Stimulated activated CD8-positive, alpha-beta memory T cell treated with anti-CD3 and anti-CD28 coated beads, Interleukin-4, amount 100 ng/mL, for 48 hours (primary cell): ENCODE measurements at places on chromosomes 4 and X.

DNA sequence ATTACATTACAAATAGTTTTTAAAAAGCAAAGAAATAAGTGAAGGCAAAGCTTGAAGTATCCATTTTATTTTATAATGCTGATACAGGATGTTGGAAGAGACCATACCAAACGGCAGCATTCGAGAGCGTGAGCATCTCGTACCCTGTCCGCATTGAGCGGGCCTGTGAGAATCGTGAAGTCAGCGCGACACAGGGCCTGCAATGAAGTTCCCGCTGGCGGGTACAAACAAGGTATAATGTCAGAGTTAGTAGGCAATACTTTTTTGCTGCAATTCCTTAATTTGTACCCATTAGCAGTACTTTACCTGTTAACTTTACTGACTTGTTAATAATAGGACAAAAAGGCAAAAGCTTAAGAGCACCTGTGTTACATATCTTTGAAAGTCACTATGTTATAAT, 19.0 kb downstream of the HNRNPD start:
- no peak for DNase-seq

- no peak for DNase-seq
Observed at GRCh38 chr4:128394778-128395177, 107.2 kb upstream of the PGRMC2 start.

DNA sequence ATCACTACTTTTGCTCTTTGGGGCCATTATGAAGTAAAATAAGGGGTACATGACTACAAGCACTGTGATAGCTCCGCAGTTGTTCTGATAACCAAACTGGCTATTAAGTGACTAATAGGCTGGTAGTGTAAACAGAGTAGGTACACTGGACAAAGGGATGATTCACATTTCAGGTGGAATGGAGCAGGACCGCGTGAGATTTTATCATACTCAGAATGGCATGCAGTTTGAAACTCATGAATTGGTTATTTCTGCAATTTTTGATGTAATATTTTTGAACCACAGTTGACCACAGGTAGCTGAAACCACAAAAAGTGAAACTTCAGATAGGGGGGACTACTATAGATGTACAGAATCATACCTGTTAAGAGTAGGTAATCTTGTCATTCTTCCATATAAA, 55.8 kb downstream of the PAK3 start:
- DNase-seq: no peak

GRCh38 chr4:168562041-168562571, 65.3 kb downstream of the PALLD start:
- no peak for DNase-seq

GRCh38 chr4:818106-818921, 7.6 kb downstream of the CPLX1 start:
- no peak for DNase-seq

DNA sequence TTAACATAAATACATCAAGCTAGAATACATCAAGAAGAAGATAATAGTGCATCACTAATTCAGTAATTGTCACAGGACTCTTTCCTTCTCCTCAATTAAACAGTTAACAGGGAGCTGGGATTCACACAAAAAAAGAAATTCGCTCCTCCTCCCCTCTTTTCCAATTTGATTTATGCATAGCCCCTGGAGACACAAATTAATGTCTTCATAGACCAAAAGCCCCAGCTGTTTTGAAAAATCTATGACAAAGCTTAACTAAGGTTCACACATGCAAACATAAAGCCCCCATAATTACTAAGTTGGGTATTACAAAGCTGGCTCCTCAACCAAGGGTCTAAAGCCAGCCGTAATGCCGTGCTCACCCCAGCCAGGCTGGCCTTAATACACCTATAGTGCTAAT, 61.2 kb downstream of the ENOX2 start:
- DNase-seq: no peak

DNA sequence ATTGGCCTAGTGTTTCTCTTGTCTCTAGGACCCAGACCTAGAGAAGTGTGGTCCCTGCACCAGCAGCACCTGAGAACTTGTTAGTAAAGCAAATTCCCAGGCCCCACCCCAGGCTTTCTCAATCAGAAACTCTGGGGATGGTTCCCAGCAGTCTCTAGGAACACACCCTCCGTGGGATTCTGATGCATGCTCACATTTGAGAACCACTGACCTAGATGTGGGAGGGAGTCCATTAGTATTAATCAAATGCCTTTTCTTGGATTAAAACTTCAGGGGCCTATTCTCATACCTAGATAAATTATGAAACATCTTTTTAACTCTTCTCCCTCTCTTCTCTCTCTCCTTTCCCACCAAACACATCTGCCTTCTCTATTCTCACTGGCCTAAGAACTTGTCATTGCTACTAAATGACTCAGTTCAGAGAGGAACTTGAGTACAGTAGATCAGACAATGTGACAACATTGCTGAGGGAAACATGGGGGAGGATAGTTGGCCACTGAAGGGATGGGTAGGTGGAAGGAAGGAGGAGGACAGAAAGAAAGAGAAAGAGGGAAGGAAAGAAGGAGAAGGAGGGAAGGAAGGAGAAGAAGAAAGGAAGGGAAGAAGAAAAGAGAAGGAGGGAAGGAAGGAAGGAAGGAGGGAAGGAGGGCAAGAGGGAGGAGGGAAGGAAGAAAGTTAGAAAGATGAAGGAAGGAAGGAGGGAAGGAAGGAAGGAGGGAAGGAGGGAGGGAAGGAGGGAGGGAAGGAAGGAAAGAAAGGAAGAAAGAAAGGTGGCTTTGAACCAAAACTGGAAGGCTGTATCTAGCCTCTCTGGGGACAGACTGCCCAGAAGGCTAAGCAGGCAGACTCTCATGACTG, 132.7 kb upstream of the MAP3K15 start:
- DNase-seq: no peak

DNA sequence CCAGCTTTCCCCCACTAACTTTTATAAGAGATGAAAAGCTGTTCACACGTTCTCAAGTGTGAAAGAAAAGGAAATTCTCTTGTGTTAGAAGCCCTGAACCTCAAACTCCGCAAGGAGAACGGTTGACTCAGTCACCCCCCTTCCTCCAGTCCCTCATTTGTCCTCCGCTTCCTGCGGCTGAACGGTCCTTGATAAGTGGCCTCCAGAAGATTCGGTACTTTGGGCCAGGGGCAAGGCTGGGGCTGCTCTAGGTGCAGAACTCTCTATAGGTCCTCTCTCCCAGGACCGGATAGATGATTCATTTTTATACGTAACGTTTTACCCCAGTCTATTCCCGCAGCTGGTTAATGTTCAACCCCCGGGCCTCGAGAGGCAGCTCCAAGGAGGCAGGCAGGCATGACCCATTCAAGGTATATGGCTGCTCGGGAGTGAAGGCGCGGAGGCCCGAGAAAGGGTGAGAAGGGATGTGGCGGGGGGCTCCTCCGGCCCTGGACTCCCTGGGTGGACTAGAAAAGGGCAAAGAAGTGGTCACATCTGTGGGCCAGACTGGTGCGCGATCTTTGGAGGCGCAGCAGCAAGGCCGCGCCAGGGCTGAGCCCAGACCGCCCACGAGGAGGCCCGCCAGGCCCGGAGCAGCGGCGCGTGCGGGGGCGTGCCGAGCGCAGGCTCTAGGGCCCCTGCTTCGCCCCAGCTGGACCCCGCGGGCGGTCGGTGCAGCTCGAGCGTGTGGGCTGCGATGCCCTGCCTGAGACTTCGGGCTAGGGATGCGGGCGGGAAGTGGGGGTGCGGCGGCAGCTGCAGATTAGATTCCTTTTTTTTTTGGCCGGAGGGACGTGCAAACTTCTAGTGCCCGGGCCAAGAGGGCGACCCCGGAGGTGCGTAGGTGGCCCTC, 11.7 kb downstream of the PITX2 start:
- no peak for DNase-seq

DNA sequence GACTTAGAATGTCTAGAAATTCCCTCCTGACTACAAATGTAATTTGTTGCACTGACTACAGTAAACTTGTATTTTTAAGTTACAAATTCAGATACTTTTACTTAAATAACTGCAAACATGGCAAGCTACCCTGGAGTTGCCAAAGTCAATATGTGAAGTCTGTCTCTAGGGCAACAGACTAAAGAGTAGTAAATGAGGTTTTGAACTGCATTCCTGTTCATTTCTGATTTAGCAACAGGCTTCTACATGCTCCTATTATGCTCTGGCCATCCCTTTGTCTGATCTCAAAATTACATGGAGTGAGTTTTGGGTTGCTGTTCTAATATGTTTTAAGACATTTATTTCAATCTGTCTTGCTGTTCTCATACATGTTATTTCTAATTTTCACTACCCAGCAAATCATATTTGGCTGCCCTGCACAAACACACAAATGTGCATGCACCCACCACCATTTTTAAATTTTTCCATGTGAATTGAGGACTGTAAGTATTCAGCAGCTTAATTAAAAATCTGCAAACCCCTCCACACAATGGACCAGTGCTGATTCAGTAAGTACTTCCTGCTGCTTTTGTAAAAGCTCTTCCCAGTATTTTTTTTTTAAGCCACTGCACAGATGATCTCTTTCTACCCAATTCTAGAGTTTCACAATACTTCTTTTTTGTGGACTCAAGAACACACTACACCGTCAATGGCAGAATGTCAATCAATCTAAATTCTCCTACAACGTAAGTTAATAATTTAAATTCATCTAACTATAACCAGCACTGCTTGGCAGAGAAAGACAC, 26.7 kb downstream of the SH3RF1 start:
- DNase-seq: no peak

GRCh38 chrX:16785247-16786138, 773 bp upstream of the TXLNG start:
- DNase-seq: peak; percentile 31

DNA sequence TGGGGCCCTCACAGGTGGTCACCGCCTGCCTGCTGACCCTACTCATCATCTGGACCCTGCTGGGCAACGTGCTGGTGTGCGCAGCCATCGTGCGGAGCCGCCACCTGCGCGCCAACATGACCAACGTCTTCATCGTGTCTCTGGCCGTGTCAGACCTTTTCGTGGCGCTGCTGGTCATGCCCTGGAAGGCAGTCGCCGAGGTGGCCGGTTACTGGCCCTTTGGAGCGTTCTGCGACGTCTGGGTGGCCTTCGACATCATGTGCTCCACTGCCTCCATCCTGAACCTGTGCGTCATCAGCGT, 652 bp downstream of the DRD5 start:
- DNase-seq: no peak

GRCh38 chr4:153160821-153161220, 43.4 kb upstream of the TRIM2 start:
- no peak for DNase-seq

DNA sequence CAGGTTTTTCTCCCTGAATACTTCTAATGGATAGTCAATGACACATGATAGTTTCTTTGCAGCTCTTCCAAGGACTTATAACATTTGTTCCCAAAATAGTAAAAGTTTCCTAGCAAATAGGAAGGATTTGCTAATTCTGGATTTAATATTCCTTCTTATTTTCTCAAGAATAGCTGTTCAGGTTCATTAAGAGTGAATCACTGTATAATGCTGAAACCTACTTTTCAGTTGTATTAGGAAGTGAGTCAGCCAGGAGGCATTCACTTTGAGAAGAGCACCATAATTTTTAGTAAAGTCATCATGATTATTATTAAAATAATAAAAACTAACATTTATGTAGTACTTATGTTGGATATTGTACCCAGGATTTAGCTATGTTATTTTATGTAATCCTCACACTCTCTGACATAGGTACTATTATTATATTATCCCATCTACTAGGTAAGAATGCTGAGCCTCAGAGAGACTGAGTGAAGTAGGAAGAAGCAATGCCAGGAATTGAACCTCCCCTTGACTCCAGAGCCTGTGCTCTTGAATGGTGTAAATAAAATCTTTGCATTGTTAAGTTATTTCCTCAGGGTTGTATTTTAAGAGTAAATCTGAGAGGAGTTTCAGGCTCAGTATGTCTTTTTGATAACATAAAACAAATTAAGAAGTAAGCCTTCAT, 114.8 kb downstream of the REELD1 start:
- no peak for DNase-seq

DNA sequence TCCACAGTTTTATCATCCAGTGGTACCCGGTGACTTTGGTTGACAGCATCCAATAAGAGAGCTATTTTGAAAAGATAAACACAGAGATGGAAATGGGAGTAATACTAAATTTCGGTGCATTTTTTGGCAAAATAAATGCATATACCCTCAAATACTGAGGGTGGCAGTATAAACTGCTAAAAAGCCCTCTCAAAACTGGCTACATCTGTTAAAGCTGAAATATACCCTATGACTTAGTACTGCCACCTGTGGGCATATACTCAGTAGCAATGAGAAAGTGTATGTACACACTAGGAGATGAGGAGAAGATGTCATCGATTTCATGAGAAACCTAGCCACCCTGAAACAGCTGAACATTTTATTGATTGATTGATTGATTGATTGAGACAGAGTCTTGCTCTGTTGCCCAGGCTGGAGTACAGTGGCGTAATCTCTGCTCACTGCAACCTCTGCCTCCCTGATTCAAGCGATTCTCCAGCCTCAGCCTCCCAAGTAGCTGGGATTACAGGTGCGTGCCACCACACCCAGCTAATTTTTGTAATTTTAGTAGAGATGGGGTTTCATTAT, 12.2 kb upstream of the TMEM128 start:
- DNase-seq: no peak

GRCh38 chr4:10253765-10254164, 137.2 kb upstream of the WDR1 start:
- no peak for DNase-seq

DNA sequence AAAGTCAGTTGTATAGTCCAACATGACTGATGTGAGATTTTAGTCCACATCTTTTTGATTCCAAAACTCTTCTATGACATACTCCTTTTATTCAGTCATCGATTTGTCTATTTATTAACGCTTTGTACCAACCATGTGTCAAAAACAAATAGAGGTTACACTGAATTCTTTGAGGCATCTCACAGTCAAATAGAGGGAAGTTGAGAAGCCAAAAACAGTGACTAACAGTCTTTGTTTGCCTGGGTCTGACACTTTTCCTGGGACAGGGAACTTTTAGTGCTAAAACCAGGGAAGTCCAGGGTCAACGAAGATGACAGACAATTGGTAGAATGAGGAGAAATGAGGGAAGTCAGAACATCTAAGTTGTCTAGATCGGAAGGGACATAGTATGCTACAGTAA, 169.9 kb upstream of the HS3ST1 start:
- no peak for DNase-seq

DNA sequence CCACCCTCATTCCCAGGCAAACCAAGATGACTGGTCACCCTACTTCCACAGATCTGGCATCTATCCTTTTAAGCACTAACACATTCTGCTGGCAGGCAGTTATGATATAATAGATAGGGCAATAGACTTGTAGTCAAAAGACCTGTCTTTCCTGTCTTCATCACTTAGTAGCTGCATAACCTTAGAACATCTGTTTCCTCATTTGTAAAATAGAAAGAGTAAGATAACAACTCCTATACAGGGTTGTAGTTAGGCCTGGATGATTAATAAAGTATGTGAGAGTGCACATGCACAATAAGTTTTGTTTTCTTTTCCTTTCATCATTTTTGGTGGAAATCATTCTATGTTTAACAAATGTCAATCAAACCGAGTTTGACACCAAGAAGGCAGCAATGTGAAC, 72.1 kb downstream of the GPR82 start:
- DNase-seq: no peak

- no peak for DNase-seq
Observed at GRCh38 chrX:29285664-29286063, 698.4 kb downstream of the IL1RAPL1 start.

- DNase-seq: no peak
Observed at GRCh38 chrX:68534691-68535090, 35.8 kb downstream of the YIPF6 start.

GRCh38 chrX:40094900-40095582, 2.7 kb downstream of the BCOR start:
- DNase-seq: no peak
